ENCODE measurements at places on chromosomes 5 and 9.

DNA sequence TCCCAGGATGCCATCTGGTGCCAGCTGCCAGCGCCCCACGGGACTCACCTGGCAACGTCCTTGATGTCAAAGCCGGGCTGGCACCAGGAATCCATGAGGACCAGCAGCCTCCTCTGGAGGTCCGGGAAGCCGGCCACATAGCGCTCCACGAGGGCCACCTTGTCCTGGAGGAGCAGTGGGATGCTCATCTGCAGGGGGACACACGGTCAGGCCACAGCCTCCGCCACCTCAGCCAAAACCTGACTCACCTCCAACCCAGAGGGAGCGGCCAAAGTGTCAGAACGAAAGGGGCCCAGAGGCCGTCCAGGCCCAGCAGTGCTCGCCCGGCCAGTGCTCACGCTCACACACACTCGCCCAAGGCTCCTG is 56.5 kb downstream of the EXD3 start:
- DNase-seq = no peak

GRCh38 chr5:54804521-54804920 is 180.9 kb downstream of the ESM1 start:
- no peak for DNase-seq

GRCh38 chr5:115329475-115329874 is 33.0 kb upstream of the CCDC112 start:
- DNase-seq = no peak

GRCh38 chr5:68265347-68265746 is 49.8 kb downstream of the PIK3R1 start:
- DNase-seq = no peak

GRCh38 chr5:34014626-34015025 is 6.8 kb upstream of the AMACR start:
- no peak for DNase-seq

DNA sequence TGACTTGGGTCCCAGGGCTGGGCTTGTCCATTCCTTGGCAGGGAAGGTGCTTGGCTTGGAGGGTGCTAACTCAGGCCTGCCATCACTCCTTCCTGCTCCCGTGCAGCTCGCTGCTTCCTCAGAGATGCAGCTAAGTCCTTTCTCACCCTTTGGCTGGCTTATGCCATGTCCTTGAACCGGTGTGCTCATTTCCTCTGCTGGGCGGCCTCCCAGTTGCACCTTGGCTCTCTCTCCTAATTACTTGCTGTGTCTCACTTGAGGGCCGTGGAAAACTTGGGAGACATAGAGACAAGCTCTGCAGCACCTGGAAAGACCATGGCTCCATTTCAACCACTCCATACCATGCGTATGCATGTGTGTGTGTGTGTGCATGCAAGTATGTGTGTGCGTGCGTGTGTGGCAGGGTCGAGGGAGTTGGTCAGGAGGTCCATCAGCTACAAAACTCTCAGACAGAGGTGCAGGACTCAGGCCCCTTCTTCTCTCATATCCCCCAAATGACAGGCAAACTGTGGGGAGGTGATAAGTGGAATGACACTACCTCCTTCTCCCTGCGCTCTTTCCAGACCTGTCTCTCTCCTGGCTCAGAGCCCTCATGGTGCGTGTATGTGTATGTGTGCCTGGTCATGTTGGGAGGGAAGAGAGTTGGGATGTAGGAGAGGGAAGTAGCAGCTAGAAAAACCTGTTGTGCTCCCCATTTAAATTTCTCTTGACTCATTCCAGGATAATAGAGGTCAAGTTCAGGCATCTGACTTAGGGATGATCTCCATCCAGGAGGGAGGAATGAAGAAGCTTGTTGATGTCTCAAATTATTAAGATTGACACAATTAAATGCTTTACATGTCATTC is 17.6 kb upstream of the MTMR12 start:
- DNase-seq = no peak

DNA sequence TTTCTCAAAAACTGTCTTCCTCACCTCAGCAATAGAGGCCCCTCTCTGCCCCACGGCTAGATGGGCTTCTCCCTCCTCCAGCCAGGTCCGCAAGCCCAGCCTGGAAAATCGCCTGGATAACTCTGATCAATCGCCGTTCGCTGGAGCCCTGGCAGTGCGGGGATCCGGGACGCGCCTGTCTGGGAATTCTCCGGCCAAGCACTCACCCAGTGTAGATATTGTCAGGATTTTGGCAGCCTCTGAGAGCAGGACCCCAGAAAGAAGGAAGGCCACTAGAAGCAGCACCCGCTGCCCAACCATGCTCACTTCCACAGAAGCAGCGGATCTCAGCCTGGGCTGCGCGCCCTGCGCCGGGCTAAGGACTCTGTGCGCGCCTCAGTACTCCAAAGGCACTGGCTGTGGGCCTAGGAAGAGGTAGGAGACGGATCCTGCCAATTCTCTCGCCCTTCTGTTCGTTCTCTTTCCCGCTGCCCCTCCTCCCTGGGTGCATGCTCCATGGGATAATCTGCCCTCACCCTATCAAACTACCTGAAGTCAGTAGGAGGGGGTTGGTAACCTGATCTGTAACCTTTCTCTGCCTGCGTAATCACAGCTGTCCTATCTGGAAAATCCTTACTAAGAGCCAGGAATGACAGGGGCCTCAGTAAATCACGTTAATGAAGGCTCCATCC is at the start of gene UGT3A1:
Gene UGT3A1, minus strand, starts transcription at position 450 of the 671 bp plus-strand sequence. Its CDS starts 150 bp downstream, at position 300.
- DNase-seq = peak; percentile 72

GRCh38 chr9:136902259-136902821 is 16.0 kb downstream of the TRAF2 start:
- DNase-seq = no peak

GRCh38 chr5:77379558-77380061 is 112.5 kb downstream of the WDR41 start:
- no peak for DNase-seq

- no peak for DNase-seq
Measured at GRCh38 chr9:82131072-82131471, 142.5 kb downstream of the SPATA31D1 start.

- no peak for DNase-seq
Measured at GRCh38 chr9:128372188-128372641, 1.0 kb downstream of the URM1 start.

GRCh38 chr9:108552459-108553040 is 303.2 kb downstream of the ACTL7B start:
- no peak for DNase-seq

DNA sequence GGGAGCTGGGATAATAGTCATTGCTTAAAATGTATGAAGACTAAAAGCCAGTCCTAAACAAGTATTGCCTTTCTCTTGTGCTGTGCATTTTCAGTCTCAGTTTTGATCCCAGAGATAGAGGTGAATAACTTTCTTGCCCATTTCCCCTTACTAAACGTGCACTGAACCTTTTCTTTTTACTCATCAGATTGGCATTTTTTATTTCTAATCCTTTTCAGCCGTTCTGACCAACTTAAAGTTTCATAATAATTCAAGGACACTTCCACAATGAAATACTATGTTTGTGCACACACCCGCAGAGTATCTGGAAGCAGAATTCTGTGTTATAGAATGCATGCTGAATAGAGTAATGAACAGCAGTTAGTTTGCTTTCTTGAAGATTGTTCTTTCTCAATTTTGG is 343.6 kb downstream of the LRRC70 start:
- DNase-seq = no peak

- DNase-seq = no peak
Measured at GRCh38 chr5:147930769-147931168, 24.4 kb upstream of the C5orf46 start.

- DNase-seq = no peak
Measured at GRCh38 chr5:39201781-39202596, 17.4 kb downstream of the FYB1 start.

DNA sequence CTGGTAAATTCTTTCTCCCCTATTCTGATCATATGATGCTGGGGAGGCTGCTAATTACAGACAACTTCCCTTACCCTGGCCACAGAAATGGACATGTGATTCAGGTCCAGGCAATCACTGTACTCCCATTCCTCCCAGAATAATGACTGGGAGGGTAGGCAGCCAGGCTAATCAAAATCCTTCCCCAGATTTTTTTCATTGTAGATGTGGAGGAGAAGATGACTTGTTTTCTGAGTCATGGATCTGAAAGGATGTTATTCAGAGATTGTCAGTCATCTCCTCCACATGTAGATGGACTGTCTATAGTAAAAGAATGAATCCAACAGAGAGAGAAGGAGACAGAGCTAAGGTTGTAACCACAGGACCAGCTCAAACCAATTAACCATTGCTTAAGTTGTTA is 123.9 kb upstream of the PUM3 start:
- DNase-seq = no peak

DNA sequence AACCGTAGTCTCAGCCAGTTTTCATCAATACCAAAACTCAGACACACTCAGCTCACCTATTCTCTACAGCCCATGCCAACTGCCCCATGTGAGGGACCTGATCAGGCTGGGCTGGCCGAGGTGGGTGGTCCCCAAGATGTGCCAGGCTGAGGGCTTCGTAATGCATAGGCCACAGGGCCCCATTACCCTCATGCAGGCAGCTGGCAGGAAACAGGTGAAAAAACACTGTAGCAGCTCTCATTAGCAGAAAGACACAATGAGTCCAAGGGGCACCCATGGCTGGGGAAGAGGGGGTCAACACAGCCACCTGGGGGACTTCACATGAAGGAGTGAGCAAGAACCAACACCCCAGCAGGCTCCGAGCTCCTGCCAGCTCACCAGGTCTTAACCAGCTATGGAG is 8.2 kb downstream of the IPPK start:
- DNase-seq = no peak

- DNase-seq = no peak
Measured at GRCh38 chr9:28539434-28540070, 966.3 kb upstream of the C9orf72 start.

DNA sequence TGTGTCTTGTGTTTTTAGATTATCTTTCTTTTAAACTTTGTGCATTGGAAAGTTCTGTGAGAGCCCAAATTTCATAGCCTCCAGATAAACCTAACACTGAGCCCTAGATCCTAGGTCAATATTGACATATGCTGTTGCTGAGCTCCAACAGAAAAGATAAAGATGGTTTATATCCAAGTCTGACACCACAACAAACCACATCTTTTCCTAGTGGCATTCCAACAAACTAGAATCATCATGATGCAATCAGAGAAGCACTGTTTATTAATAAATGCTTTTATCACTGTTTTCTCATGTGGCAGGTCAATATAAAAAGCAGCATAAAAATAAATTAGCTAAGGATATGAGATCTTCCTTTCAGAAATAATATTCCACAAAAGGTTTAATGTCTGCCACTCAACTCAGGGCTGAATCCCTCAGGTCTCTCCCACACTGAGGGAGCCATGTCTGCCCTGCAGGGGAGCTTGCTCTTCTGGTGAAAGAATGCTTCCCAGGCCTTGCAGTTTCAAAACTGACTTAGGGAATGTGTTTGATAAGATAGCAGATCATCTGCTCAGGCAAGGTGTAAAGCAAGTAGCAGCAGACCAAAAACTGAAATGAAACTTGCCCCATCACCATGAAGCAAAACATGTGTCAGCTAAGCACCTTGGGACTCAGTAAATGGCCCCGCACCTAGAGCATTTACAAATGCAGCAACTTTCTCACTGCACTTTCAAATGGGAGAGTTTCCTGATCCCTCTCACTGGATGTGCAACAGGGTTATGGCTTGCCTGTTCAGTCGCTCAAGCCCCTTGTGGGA is 493.0 kb downstream of the AGTPBP1 start:
- no peak for DNase-seq
